ENCODE measurements at places on chromosomes 7 and 10.

DNA sequence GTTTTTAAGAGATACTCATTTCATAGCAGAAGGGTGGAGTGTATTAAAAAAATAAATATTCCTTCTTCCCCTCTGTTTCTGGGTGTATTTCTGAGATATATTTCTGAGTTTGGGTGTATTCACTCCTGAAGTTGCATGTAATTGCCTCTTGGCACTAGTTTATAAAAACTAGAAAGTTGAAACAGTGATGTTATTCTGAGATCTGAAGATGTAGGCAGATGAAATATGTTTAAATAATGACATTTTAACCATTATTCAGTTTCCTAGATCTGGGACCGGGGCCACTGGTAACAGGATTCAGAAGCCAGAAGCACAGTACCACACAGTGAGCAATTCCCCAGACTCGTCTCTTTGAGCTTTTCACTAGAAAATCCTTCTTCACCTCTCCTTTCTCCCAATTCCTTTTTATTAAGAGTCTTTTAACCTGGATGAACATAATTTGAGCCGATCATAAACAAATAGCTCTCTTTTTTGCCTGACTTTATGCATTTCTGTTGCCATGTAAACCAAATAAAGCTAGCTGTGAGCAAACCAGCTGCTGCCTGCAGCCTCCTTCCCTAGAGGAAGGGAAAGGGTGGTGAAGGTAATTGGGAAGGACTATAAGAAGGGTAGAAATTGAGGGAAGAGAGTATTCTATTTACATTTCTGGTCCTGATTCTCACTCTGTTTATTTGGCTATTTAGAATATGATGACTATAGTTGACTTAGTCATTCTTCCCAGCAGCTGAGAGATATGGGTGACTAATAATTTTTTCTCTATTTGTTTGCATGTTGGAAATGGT is 101.8 kb upstream of the STRIP2 start:
- DNase-seq = no peak

GRCh38 chr10:112467541-112468075 is 20.6 kb downstream of the VTI1A start:
- no peak for DNase-seq

- no peak for DNase-seq
These were observed 496.4 kb downstream of the KIF20B start for GRCh38 chr10:90197766-90198165.

DNA sequence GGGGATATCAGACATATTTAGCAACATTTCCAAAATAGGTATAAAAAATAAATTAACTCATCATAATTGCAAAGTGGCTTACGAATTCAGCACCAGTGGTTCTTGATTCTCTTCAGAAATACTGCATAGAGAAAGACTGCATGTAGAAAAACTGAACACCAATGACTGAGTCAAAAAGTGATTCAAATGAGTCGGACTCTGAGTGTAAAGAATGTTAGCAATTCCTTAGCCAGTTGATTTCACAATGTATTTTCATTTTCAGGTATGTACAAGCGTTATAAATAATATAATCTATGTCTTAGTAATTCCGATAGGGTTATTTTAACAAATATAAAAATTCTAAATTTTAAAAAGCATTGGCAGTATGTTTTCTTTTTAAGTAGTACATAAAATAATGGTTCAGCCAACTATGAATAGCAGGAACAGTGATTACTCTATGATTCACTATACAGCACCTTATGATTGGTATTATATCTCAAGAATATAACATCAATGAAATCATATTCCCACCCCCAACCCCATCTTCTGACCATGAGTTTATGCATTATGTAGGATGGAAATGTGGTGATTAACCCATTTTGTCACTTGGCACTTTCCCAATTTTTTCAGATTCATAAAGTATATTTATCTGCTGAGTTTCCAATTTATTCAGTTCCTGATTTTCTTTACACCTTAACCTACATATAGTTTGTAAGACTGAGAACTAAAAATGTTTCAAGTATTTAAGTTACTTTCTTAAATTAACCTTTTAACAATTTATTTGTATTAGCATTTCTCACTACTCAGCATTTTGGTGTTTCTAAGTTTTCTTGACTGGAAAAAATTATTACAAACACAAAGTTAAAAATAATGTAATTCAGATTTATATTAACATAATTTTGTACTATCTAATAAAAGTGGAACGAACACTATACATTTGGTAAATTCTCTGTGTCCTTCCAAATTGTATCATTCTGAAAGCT is 33.9 kb downstream of the DNAJC1 start:
- DNase-seq = no peak

DNA sequence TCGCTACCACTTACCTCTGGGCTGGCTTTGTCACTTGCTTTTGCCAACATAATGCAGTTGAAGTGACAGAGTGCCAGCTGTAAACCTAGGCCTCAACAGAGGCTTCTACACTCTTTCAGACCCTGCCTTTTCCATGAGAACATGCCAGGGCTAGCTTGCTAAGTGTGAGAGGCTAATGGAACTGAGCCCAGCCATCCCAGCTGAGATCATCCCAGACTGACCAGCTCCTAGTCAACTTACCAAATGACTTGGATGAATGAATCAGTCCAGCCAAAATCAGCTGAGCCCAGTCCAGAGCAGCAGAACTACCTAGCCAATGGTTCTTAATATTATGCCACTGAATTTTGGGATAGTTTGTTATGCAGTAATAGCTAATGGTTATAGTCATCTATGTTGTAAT is 34.7 kb upstream of the MKLN1 start:
- no peak for DNase-seq

GRCh38 chr10:13801907-13802288 is 215.1 kb downstream of the PRPF18 start:
- no peak for DNase-seq

- no peak for DNase-seq
These were observed 12.8 kb upstream of the GPR15LG start for GRCh38 chr10:84160663-84161362.

- DNase-seq = no peak
These were observed 3.4 kb downstream of the FAS start for GRCh38 chr10:88994019-88994418.

- no peak for DNase-seq
These were observed 283.4 kb downstream of the GFRA1 start for GRCh38 chr10:115989621-115990020.

DNA sequence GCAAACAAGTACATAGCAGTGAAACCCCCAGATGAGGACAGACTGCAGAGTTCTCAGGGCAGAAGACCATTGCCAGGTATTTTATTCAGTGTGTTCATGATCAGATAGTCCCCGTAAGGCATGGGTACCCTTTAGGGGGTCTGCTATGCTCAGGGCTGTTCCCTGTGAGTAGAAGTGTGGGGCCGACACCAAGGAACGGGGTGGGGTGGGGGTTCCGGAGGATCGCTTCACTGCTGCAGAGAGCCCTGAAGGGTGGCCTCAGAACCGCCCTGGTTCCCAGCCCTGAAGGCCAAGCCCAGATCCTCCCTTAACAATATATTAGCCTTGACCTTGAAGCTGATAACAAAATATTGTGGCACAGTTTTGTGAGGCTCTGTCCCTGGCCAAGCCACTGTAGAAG is 89.6 kb downstream of the ACTR3B start:
- no peak for DNase-seq

DNA sequence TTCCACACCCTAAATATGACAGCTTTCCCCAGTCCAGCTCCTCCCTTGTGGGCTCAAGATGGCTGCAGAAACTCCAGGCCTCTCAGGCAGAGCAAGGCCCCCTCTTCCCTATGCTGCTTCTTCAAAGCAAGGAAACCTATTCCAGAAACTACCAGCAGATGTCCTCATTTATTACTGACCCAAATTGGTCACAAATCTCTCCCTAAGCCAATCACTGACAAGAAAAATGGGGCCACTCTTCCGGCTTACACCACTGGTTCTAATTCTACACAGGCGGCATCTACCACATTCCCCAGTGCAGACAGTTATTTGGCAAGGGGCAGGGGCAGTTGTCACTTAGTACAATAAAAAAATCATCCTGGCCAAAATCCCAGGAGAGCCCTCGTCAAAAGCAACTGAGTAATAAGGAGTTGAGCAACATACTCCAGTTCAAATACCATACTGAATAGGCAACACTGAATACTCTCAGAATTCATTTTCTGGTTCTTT is 150.4 kb downstream of the SFMBT2 start:
- DNase-seq = no peak

DNA sequence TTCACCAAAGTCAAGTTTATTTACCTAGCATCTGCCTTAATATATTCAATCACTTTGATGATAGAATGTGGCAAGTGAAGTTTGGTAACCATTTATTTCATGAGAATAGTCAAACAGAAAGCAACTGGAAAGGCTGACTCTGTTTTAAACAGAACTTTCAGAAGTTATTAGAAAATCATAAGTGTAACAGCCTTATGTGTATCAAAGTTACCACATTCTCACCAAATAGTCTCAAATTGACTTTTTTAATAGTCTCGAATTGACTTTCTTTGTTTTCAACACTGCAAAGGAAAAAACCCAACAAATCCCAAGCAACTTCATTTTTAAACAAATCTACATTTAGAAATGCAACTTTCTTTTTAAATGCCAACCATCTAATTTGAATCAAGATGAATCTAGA is 29.5 kb downstream of the NAMPT start:
- no peak for DNase-seq

DNA sequence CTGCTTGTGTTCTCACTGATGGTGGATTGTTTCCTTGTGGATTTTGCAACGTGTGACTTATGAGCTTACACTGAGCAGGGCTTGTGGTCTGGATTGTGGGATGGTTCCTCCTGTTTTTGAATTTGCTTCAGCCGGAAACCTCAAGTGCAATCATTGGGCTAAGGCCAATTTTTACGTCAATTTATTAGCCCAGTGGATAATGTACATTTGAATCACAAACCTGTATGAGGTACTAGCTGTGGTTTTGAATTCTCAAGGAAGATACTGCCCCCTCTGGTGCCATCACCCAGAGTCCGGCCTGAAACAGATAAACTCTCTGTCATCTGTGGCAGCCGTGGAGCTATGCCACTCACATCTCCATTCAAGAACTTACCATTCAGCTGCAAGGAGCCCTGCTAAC is 7.3 kb upstream of the ZNF777 start:
- DNase-seq = no peak

DNA sequence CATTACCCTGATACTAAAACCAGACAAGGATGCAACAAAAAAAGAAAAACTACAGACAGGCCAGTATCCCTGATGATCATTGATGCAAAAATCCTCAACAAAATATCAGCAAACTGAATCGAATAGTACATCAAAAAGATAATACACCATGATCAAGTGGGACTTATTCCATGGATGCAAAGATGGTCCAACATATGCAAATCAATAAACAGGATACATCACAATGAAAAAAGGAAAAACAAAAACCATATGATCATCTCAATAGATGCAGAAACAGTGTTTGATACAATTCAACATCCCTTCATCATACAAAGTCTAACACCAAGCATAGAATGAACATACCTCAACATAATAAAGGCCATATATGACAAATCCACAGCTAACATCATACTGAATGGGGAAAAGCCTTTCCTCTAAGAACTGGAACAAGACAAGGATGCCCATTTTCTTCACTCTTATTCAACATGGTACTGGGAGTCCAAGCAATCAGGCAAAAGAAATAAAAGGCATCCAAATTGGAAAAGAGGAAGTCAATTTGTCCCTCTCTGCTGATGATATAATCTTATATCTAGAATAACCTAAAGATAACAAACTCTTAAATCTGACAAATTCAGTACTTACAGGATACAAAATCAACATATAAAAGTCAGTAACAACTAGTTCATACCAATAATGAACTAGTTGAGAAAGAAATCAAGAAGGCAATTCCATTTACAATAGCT is 48.8 kb upstream of the ASAH2 start:
- no peak for DNase-seq

GRCh38 chr10:16986082-16986405 is 143.6 kb downstream of the CUBN start:
- no peak for DNase-seq

DNA sequence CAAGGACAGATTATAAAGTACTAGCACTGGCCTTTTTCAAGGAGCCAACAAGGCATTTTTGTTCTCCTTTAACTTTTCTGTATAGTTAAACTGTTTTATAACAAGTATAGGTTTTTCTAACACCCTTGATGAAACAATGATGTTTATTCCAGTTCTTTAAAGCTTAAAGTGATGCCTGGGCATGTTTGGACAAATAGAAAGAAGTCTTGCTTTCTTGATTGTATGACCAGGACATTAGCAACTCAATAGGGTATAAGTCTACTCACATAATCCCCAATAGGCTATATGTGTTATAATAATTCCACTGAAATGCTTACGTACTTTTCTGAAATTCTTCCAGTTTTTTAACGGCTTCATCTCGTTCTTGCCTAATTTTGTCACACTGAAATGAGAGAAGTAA is 36.7 kb downstream of the SHTN1 start:
- no peak for DNase-seq

DNA sequence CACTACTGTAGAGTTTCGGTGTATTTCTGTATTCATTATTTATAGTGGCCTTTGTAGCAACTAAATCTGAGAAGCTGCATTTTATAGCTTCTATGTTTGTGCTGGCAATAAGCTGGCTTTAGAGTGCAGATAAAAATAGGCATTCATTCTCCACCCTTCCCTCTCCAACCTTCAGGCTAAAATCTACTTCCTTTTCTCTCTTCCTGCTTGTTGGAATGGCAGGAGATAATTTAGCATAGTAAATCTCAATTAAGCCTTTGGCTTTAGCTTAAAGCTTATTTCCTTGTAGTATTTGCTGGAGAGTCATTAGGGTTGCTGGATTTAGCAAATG is 58.5 kb downstream of the CPVL start:
- no peak for DNase-seq

DNA sequence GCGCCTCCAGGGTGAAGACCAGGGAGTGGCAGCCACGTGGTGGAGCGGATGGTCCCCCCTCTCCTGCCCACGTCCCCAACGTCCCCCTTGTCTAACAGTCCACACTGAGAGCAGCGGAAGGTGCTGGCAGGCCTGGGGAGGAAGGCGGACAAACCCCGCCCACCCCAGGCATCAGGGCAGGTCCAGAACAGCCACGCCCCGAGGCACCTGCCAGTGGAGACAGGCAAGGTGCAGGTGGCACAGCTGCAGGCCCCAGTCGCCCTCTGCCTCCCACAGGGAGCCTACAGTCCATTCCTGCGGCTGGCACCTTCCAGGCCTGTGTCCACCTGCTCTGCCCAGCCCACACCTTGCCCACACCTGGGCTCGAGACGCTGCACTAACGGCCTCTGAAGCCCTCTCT is 24.9 kb downstream of the CYP2W1 start:
- no peak for DNase-seq

DNA sequence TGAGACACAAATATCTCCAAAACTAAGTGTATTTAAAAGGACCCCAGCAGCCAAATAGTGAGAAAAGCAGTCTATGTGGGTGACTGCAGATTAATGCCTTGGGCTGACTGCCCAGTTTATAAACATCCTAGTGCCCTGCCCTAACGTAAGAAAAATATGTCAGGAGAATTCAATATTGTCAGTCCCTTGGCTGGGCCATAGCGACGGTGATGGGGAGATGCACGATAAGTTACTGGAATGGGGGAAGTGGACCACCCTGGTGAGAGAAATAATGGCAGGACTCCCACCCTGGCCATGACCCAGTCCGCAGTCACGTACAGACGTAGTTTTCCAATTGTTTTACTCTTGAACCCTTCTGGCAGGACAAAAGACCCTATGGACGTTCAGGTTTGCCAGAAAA is 48.0 kb downstream of the JCAD start:
- no peak for DNase-seq

- no peak for DNase-seq
These were observed 31.6 kb downstream of the CCDC3 start for GRCh38 chr10:12969951-12970350.

Measured in activated CD8-positive, alpha-beta memory T cell treated with anti-CD3 and anti-CD28 coated beads for 1 hour (primary cell).